GM13976 (cell line): ENCODE measurements at places on chromosomes 7 and 10.
A peak's percentile ranks its signal among the peaks of the same experiment; 100 is the strongest.

GRCh38 chr10:103822107-103822716 is 33.2 kb downstream of the SH3PXD2A start:
- DNase-seq = no peak

GRCh38 chr7:1401011-1401410 is 58.3 kb downstream of the MICALL2 start:
- no peak for DNase-seq

GRCh38 chr10:32795598-32796183 is 162.3 kb downstream of the ITGB1 start:
- peak; percentile 24 for DNase-seq

DNA sequence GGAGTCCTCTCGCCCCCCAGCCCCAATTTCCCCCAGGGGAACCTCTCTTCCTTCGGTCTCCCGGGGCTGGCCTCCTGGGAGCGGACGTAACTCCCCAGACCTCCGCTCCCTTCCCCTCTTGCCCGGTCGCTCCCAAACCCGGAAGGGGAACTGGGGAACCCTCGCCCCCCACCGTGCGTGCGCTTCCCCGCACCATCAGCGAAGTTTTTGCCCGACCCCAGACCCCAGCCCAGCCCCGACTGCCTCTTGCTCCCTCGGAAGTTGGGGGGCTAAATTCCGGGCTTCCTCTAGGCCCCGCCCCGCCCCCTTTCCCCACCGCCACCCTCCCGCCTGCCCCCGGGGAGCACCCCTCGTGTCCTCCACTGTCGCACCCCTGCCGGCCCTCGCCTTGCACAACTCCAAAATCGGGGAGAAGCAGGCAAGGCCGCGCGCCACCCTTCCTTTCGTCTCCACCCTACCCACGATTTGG is 436 bp downstream of the GNB2 start:
- peak; percentile 36 for DNase-seq
